ENCODE measurements at places on chromosomes 2 and 18.

- no peak for DNase-seq
Observed at GRCh38 chr2:215365184-215365658, 53.4 kb downstream of the ATIC start.

GRCh38 chr18:36372903-36373311, 75.4 kb downstream of the FHOD3 start:
- DNase-seq = no peak

DNA sequence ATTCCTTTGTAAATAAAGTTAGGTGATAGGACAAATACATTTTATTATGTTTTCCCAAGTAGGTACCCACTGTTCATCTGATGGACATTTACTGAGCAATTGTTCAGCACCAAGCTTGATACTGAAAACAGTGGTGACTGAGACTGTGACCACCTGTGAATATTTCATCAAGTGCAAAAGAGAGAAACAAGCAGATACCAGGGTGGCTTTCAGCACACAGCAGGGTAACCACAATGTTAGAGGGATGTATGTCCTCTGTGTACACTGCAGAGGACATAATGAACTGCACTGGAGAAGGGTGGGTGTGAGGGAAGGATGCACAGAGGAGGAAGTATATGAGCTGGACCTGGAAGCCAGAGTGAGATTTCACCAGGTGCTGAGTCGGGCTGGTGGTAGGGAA, 411.8 kb downstream of the RAD51AP2 start:
- DNase-seq = no peak

GRCh38 chr2:212441141-212441540, 97.5 kb downstream of the ERBB4 start:
- no peak for DNase-seq

- no peak for DNase-seq
Observed at GRCh38 chr2:165718610-165719210, 75.3 kb downstream of the GALNT3 start.

DNA sequence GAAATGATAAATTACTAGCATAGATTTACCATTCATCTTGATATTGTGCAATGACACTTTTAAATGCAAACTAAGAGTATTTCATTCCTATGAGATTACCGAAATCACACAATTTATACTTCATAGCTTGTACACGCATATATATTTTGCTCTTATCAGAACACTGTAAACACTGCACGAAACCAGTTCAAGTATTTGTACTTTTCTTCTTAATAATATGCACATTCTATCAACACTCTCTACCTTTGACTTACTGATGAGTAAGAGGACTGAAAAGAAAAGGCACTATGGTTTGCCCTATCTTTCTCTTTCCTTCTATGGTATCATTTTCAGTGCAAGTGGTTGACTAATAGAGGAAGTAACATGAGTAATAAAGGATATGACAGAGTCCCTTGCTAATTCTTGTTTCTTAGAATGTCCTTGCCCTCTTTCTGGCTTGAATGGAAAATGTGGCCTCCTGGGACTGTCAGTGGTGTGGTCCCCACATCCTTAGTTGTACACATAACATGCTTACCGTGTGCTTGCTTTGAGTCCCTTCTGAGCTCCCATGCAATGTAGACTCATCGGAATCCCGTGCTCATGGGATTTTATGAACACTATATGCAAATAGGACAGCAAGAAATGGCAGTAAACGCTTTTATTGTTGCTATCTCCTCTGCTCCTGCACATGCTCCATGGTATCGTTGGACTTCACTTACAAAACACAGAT, 363.5 kb upstream of the TNP1 start:
- DNase-seq = no peak

GRCh38 chr2:10575609-10576280, 114.0 kb downstream of the NOL10 start:
- no peak for DNase-seq

DNA sequence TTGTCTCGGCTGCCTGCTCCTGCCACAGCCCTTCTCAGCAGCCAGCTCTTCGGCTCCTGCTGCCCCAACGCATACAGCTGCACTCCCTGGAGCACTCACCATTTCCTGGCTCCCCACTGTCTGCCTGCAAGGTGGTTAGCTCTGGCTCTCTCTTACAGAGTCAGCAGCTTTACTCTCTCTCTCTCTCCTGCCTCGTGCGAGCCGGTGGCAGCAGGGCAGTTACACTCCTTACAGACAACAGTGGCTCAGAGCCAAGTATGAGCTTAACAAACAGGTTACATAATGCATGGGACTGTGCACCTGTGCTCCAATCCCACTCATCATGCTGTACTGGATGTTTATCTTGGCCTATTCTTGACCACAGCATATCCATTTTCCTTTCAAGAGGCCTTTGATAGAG, 47.4 kb upstream of the DNAJC10 start:
- no peak for DNase-seq

GRCh38 chr18:50830544-50830943, 10.7 kb upstream of the MRO start:
- DNase-seq = no peak

DNA sequence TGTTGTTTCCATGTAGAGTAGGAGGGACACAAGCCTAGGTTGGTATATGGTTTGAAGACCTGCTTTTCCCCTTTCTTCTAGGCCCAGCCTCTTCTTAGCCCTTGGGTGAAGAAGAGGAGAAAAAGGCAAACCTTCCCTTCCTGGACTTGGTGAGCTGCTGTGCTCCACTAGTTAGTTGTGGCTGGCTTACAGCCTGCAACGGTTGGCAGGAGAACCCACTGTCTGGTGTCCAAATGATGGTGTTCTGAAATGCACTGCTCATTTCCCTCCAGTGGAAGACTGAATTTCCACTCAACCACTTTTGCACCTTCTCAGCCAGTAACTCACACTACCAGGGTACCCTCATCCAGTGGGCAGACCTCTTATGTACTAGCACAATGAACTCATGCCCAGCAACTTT, 824.1 kb downstream of the NRXN1 start:
- no peak for DNase-seq

DNA sequence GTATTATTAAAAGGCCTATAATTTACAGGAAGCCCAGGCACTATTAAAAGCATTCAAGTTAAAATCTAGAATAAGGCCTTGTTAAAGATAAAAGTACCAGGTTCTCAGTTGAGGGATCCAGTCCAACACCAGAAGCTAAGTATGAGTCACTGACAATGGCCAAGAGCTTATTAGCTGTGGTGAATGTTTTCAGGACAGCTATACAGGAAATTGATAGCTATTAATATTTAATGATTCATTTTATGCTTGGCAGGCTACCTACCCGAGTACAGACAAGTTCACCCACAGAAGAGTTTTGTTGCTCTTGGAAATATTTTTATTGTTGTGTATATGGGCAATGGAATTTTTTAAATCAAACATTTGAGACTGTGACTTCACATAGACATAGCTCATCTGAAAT, 729.6 kb upstream of the ZNF804A start:
- no peak for DNase-seq

Measured in GOT3 (cell line).